Mesenteric fat pad (tissue), 1 donor: ENCODE measurements at places on chromosomes 1 and 21. TPM values are rescaled to one million over a fixed set of nuclear protein-coding genes. Genes with fewer than 3 reads are reported as not detected.

DNA sequence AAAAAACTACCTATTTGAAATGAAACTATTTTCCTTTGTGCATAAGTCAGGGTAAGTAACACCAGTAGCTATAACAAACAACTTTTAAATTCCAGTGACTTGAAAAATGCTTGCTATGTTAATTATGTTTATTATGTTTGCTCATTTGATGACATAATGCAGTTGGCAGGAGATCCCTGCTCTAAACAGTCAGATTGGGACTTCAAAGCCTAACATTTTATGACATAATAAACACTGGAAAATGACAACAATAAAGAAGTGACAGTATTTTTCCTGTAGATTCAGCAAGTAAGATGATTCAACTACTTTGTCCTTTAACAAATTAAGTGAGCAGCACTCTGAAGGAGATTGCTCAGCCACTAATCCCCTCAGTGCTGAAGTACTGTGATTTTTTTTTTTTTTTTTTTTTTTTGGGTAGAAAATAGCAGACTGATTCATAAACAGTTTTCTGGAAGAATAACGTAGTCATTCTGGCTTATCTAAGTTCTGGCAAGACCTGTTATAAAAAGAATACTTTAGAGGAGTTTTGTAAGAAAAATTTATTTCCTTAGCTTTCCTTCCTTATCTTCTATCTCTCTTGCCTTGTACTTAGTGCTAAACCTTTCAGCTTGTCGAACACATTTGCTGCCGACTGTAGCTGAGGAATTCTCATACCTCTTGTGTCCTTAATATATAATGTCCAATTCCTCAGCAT, 207.2 kb downstream of the PTGER3 start:
- DNase-seq = no peak

DNA sequence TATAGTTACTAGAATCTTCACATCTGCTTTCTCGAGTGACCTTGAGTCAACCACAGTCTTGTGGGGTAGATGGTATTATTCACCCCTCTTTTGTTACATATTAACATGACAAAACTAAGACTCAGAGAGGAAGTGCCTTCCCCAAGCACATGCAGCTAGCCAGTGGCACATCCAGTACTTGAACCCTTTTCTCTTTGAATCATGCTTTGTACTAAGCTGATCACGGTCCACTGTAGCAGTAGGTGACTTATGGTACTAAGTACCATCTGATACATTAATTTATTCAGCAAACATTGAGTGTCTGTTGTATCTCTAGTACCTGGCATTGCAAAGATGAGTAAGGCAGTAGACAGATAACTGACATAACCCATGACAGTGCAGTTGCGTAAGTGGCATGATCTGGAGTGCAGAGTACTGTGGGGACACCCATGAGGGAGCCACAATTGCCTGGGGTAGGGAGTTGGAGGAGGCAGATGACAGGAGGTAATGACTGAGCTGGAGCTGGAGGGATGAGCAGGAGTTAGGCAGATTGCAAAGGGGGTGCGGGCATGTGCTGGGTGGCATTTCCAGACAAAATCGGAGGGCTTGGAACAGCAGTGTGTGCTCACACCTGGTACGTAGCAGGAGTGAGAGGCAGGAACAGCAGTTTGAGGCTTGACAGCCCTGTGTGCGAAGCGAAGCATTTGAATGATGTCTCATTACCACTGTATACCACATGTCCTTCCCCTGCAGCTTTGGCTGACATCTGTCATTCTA, 29.8 kb downstream of the UCK2 start:
- DNase-seq = no peak

GRCh38 chr1:63626222-63626621, 33.0 kb downstream of the PGM1 start:
- no peak for DNase-seq

S100A8 gene
- 674 TPM for total RNA-seq

DNA sequence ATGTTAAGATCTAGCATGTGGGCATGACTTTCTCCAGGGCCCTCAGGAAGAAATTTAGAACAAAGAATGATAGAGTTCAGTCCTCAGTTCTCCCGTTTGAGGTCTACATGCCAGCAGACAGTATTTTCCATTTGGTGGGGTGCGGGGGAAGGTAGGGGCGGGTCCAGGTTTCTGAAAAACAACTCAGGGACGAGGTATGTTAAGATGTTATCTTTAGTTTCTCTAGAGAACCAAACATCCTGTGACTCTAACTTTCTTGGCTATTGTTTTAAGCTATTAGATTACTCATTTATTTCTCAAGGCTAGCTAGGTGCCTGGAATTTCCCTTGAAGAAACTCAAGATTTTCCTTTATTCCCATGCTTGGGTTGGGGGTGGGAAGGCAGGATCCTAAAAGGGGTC, 42.3 kb upstream of the SYT14 start:
- DNase-seq = no peak

KRTAP19-3 gene
- not detected for total RNA-seq

ACOT11 gene
- total RNA-seq = 3.6 TPM

TTC13 gene
- 16.1 TPM for total RNA-seq

DNA sequence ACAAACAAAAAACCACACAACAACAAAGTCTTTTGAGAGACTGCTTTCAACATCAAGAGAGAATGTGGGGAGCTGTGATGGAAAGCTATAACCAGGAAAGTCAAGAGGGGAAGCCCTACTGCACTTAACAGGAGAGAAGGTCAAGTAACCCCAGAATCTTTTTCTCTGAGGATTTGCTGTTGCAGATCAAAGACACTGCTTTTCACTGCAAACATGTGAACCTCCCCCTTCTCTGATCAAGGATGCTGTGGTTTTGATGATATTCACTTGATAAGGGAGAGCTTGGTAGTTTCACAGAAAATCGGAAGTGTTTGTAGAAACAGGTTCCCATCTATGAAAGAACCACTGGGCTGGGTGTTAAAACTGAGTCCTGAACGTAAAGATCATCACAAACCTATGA, 4.8 kb downstream of the ETV3 start:
- no peak for DNase-seq

- no peak for DNase-seq
Measured at GRCh38 chr1:26780344-26780957, 7.3 kb upstream of the PIGV start.

- no peak for DNase-seq
Measured at GRCh38 chr1:179709841-179710329, 33.2 kb upstream of the FAM163A start.

- DNase-seq = no peak
Measured at GRCh38 chr1:164748253-164748899, 189.4 kb downstream of the PBX1 start.

GRCh38 chr1:218671573-218671972, 326.4 kb downstream of the TGFB2 start:
- no peak for DNase-seq

DNA sequence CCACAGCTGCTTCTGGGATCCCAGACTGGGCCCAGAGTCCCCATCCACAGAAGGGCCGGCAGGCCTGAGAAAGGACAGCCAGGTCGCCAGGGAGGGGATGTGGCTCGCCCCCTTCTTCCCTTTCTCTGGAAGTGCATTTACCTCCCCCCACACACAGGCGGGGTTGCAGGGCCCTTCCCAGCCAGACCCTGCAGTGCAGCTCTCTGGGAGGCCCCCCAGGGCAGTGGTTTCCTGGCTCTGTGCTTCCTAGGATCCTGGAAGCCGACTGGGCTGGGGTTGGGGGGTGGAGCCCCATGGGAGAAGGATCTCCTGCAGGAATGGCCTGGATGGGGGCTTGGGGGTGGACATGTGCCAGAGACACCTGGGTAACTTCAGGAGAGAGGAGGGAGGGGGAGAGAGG, 4.2 kb upstream of the COL6A1 start:
- DNase-seq = no peak

DNA sequence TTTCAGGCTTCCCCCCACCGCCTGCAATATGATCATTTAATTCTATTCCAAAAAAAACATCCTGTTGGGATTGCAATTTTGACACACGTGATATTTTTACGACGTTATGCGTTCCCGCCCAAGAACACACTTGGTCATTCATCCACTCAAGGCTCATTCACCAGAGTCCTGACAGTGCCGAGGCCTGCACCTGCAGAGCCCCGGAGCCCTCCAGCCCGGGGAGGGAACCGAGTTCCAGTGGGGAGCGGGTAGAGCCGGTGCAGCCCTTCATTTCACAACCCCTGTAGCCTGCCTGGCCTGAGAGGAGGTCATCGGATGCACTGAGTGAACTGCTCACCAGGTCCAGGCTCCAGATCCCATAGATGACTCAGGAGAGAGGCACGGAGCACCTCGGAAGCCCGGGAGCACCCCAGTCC, 156.0 kb upstream of the BACE2 start:
- DNase-seq = no peak

DNA sequence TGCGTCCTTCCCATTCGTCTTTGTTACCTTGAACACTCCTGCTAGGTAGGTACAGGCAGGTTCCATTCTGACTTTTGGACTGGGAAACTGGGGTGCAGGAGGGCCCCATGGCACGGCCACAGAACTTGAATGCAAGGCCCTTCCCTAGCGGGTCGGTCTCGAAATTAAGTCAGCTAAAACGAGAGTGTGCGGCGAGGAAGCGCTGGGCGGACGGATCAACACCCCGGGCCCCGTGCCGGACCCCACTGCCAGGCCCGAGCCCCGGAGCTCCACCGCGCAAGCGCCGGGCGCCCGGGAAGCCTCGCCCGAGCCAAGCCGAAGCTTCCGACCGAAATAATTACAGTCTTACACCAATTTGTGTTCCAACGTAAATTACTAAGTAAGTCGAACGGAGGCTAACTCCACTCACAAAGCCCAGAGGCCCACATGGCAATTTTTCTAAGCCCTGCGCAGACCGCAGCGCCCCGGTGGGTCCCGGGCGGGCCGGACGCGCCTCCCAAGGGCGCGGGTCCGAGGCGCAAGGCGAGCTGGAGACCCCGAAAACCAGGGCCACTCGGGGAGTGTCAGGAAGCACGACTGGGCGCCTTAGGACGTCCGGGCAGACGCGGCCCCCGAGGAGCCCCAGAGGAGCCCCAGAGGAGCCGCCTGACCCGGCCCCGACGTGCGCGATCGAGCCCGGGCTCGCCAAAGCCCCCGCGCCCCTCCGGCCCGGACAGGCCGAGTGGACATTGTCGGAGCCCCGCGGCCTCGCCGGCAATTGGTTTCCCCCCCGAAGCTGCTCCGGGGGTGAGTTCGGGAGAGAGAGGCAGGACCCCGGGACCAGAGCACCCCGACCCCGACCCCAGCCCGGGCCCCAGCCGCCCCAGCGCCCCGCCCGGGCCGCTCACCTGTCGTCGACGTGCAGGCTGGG, 624 bp downstream of the RIPK4 start:
- no peak for DNase-seq

CHAF1B gene
- total RNA-seq = 1.2 TPM

DNA sequence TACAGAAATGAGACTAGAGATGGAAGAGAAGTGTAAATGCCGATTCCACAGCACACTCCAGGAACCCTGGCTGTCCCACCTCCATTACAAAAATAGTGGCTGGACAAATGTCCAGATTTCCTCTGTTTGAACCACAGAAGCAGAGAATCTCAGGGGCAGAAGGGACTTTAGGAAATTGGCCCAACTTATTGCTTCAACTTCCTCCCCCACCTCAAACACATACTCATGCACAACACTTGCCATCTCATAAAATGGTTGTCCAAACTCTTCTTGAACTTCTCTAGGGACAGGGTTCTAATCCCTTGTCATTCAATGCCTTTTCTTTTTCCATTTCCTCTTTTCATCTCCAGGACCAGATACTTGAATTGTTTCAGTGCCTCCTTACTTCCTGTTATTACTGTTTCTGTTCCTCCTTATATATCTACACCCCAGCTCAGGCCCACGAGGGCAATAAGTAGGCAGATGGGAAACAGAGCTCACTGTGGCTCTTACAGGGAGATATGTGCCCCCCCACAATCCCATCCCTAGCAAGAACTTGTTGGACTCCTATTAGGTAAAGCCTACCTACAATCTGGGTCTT, 8.5 kb upstream of the B4GALT3 start:
- no peak for DNase-seq

GRCh38 chr21:45026826-45027225, 47.6 kb upstream of the ADARB1 start:
- DNase-seq = peak; percentile 84

LCE6A gene
- not detected for total RNA-seq

- DNase-seq = no peak
Measured at GRCh38 chr21:16082038-16082816, 352.4 kb downstream of the USP25 start.

GRCh38 chr1:231420299-231420958, 1.7 kb downstream of the EGLN1 start:
- no peak for DNase-seq

ITPKB gene
- total RNA-seq = 34.9 TPM

DNA sequence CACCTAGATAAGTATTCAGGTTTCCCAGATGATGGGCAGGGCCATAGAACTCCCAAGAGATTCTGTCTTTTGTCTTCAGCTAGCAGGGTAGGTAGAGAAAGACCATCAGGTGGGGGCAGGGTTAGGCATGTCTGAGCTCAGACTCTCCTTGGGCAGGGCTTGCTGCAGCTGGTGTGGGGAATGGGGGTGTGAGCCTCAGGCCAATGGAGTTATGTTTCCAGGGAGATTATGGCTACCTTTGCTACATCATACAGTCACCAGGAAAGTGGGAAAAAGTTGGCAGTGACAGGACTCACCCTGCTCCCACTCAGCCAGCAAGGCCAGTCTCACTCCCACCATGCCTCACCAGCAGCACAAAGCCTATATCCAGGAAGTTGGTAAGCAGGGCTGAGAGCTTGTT, 77.8 kb downstream of the DRAM2 start:
- DNase-seq = peak; percentile 33
